Stimulated activated CD4-positive, alpha-beta T cell treated with anti-CD3 and anti-CD28 coated beads, Interleukin-15, amount 100 ng/mL, for 1 hour (primary cell): ENCODE measurements at places on chromosomes 2 and 18.

DNA sequence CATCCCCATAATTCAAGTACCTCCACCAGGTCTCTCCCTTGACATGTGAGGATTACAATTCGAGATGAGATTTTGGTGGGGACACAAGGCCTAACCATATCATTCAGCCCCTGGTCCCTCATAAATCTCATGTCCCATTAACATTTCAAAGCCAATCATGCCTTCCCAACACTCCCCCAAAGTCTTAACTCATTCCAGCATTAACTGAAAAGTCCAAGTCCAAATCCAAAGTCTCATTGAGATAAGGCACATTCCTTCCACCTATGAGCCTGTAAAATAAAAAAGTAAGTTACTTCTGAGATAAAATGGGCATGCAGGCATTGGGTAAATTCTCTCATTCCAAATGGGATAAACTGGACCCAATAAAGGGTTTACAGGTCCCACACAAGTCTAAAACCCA is 849.7 kb downstream of the BCL11A start:
- DNase-seq = no peak

- no peak for DNase-seq
These were observed 48.3 kb downstream of the WDFY1 start for GRCh38 chr2:223896833-223897311.

DNA sequence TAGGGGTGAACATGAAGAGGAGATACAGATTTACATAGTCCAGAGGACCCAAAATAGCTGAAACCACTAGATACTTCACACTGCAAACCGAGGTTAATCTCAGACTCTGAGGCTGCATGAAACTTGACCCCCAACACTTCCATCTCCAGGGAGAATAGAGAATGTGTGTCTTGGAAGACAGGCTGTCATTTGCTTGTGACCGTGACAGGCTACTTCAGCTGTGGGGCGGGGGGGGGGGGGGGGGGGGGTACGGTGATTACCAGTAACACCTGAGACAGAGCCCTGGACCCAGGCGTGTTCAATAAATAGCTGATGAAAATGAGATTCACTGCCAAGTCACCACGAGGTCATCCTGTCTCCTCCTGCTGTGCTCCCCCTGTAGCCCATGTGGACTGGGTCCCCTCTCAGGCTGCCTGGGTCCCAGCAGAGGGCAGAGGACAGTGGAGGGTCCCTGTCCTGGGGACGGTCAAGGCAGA is 5.7 kb upstream of the KLHL29 start:
- no peak for DNase-seq

DNA sequence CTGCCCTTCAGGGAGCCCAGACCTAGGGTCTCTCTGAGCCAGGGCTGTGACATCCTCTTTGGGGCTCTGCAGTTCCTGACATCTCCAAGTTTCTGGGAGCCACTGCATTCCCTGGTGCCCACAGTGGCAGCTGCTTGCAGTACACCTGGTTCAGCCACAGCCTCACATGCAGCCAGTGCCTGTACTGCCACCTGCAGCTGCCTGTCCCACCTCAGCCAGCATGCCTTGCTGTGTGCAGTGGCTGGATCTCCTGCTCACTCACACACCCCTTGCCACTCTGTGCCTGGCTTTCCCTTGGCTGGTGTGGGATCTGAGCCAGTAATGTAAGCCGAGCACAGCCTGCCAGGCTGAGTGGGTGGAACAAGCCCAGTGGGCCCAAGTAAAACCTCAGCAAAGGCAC is 1288.7 kb downstream of the CNTNAP5 start:
- no peak for DNase-seq

DNA sequence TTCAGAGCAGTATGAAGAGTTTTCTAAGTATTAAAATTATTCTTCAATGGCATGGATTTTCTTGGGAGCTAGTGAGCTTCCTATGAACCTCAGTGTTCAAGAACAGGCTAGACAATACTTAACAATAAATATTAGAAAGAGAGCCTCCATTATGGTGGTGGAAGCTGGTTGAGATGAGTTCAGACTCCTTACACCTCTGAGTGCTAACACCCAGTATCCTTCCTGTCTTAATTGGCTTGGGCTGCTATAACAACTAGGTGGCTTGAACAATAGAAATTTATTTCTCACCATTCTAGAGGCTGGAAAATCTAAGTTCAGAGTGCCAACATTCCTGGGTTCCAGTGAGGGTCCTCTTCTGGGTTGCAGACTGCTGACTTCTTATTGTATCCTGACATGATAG is 369.4 kb upstream of the HNRNPA3 start:
- no peak for DNase-seq

GRCh38 chr2:3806168-3806567 is 102.8 kb downstream of the DCDC2C start:
- no peak for DNase-seq

- no peak for DNase-seq
These were observed 30.3 kb downstream of the SPOPL start for GRCh38 chr2:138531913-138532312.

GRCh38 chr2:181007086-181007837 is 26.9 kb downstream of the UBE2E3 start:
- no peak for DNase-seq

GRCh38 chr2:217222309-217222910 is 362.5 kb upstream of the TNP1 start:
- no peak for DNase-seq

GRCh38 chr2:215797676-215798075 is 215.7 kb downstream of the MREG start:
- DNase-seq = no peak

DNA sequence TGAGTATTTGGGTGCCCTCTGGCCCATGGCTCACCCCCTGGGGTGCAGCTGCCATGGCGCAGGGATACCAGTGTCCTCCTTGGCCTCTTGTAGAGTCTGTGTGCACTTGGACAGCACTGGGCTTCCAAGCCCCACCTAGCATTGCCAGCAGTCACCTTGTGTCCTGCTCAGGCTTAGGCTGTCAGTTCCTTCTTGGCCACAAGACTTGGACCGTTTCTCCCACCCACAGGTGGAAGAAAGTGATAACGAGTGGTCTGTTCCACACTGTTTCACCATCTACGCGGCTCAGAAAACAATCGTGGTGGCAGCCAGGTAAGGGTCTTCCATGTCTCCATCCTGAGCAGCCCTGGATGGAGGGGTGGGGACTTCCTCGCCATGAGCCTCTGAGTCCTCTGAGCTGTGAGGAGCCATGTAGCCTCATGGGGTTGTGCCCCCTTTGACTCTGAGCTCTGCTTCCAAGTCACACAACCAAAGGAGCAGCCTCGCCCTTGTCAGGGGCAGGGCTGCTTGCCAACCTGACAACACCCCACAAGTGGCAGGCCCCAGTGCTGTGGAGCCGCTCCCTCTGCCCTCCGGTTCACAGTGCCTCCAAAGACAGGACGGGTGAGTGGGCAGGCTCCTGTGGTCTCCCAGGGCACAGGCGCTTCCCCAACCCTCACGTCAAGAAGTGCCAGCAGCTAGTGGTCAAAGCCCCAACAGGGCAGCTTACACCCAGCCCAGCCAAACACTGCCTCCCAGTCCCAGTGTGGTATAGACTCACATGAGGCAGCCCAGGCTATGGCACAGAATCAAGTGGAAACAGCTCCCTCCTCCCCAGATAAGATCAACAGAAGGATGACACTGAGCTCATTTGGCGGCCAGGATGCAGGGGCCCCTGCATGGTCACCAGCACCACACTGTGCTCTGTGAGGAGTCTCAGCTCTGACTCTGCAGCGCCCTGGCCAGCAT is 18.4 kb downstream of the STK25 start:
- no peak for DNase-seq

GRCh38 chr2:46921676-46922448 is 6.3 kb upstream of the MCFD2 start:
- DNase-seq = no peak

DNA sequence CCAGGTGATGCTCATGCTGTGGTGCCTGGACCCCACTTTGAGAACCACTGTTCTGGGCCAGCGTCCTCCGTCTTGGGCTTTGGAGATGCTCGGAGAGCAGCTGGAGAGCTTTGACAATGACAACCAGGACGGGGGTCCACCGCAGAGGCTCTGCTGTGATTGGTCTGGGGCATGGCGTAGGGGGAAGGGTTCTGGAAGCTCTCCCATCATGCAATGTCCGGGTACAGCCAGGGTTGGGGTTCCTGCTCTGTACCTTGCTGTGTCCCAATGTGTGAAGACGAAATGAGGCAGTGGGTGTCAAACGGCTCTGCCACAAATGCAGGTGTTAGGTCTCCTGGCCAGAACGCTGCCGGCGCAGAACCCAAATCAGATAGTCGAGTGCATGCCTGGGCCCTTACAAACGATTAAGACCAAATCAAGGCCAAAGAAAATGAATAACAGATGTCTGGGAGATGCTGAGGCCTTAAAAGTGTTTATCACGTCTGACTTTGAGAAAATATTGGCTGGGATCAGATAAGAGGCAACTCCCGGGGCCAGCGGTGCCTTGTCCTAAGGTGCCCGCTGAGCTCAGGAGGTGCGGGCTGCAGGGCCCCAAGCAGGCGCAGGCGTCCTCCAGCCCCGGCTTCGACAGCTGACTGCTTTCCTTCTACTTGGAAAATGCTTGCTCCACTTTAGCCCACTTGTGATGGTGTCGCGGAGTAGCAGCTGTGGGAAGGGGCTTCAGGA is 117.2 kb downstream of the VAPA start:
- DNase-seq = no peak

DNA sequence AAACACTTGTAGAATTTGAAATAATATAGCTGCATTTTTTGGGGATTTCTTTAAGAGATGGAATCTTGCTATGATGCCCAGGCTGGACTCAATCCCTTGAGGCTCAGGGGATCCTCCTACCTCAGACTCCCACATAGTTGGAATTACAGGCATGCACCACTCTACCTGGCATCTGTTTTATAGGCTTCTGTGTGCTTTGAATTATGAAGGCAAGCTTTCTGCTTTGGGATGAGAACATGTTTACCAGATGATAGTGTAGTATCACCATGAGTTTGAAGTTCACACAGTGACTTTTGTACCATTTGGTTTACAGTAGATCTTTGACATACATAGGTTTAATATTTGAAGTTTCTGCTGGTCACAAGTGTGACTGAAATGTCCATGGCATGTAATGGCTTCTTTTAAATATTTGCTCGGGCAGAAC is 10.7 kb downstream of the CNOT11 start:
- DNase-seq = no peak

DNA sequence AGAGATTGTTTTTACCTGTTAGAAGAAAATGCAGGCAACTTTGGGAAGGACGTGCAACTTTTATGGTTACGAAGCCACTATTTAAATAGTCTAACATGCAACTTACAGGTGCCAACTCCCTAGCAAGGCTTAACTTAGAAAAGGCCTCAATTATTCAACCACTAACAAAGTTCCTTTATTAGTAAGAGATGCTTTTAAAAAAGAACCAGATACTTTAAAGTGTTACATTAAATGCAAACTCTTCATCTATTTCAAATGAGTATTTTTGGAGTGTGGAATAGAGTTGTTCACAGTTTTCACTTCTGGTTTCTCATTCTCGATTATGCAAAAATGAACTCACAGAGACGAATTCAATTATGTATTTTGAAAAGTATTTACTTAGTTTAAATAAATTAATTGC is 51.7 kb downstream of the PELI1 start:
- no peak for DNase-seq

DNA sequence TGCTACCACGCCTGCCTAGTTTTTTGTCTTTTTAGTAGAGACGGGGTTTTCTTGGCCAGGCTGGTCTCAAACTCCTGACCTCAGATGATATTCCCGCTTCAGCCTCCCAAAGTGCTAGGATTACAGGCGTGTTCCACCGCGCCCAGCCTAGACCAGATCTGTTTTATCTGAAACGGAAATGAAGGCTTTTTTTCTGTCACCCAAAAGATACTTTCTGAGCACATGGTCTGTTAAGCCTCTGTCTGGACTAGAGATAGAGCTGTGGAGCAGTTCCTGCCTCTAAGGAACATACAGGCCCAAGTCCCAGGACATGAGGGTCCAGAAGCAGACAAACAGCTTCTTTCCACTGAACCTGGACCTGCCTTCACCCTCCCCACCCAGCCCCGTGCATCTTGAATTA is 43.6 kb upstream of the PTMA start:
- no peak for DNase-seq

GRCh38 chr2:12612671-12613070 is 104.1 kb upstream of the TRIB2 start:
- DNase-seq = no peak

- no peak for DNase-seq
These were observed 154.5 kb downstream of the SMAD2 start for GRCh38 chr18:47775961-47776360.

DNA sequence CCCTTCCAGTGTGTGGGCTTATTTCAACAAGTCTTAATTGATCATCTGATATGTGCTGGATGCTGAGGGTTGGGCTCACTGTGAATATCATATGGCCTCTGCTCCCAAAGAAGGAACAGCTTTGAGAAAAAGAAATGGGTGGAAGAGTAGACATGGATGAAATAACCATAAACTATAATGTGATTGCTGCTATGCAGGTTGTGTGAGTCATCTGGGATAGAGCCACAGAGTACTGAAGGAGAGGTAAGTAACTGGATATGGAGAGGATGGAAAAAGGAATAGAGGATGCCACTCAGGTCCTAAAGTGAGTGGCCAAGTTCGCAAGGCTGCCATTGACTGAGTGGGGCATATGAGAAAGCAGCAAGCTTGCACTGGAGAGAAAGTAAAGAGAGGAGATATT is 8.7 kb upstream of the DSG2 start:
- no peak for DNase-seq

GRCh38 chr18:6031002-6031401 is 135.7 kb upstream of the TMEM200C start:
- no peak for DNase-seq

- no peak for DNase-seq
These were observed 126.9 kb downstream of the KCNS3 start for GRCh38 chr2:18005411-18005810.

DNA sequence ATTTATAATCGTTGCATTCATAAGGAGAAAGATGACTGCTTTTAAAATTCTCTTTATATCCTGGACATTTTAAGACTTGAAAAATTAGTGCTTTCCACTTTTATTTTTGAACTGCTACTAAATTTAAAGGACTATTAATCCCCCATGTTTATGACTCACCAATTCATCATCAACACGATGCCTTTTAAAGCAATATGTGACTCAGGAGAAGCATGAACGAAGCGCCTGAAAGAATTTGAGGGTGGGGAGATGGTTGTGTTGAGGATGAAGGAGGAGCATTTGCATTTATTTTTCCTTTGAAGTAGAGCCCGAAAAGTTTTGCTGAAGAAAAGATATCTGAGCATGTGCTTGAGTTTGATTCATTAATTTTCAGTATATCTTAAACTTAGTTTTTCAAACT is 192.2 kb upstream of the LRRTM1 start:
- no peak for DNase-seq

DNA sequence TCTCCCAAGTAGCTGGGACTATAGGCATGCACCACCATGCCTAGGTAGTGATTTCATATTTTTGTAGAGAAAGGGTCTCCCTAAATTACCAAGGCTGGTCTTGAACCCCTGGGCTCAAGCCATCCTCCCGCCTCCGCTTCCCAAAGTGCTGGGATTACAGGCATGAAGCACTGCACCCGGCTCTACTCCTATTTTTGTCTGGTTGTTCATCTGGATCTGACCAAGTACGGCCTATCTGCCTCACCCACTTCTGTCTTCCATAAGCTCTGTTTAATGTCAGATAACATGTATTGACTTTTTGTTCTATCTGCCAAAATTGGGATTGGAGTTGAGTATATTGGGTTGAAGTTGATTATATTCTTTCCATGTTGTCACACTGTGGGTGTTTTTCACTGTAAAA is 198.4 kb downstream of the AFF3 start:
- DNase-seq = no peak
